ENCODE measurements at places on chromosomes 1 and 21.

- DNase-seq = no peak
These were observed 24.1 kb upstream of the TTF2 start for GRCh38 chr1:117036018-117036461.

GRCh38 chr1:171141688-171142415 lies 43.2 kb upstream of the FMO2 start:
- peak; percentile 18 for DNase-seq

DNA sequence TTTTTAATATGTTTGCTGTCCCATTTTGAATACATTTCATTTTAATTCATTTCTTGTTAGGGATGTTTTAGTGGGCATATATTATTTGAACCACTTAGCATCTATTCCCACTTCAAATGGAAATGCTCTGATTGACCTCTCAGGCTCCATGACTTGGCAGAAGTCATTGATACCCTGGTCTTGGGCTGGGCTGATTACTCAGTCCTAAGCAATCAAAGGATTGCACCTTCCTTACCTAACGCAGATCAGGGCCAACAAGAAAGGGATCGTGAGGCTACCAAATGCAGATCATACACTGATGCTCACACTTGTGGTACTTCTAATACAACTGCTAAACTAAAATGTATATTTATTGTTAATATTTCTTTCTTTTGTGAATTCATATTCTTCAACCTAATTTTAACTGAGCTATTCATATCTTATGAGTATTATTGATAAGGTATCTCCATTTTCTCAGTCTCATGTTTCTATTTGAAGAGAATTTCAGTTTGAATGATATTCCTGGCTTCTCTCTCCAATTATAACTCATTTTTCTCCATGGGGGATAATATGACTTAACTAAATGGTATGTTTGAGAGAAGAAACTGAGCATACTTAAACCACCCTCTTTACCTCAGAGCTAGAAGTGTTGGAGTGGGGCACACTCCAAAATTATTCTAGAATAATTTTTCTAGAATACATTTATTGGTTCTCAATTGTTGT lies 615.5 kb upstream of the ADAMTS5 start:
- no peak for DNase-seq

GRCh38 chr1:118661769-118662320 lies 326.3 kb downstream of the TBX15 start:
- DNase-seq = no peak
